GF-D8 (cell line): ENCODE measurements at places on chromosomes 6 and 20.

GRCh38 chr6:88376197-88376596, 210.1 kb upstream of the CNR1 start:
- DNase-seq = no peak

- DNase-seq = no peak
Observed at GRCh38 chr20:8498571-8498970, 366.5 kb downstream of the PLCB1 start.

- no peak for DNase-seq
Observed at GRCh38 chr6:43990275-43990626, 137.0 kb downstream of the MRPL14 start.

DNA sequence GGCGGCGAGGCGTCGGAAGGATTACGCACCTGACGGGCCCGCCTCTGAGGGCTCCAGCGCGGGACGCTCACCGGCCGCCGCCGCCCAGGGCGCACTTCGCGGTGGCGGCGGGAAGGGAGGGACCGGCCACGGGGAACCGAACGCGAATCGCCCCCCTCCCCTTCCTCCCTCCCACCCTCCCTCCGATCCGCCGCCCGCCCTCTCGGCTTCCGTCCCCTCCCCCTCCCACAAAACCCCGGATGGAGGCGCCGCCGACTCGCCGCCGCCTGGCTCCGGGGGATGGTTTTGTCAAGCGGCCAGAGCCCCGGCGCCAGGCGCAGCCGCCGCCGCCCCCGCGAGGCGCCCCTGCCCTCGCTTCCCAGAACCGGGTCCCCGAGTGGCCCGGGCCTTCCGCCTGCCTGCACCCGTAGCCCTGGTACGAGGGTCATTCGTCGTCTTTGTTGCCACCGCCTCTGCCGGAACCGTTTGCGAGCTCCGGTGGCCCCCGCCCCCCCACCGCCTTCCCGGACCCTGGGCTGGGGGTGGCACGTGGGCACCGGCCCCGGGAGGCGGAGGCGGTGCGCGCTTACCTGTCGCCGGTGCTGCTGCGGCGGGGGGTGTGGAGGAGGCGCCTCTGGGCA, 398 bp downstream of the ZBTB2 start:
- no peak for DNase-seq

GRCh38 chr6:106142876-106143431, 56.8 kb downstream of the PRDM1 start:
- DNase-seq = no peak
